ENCODE measurements at places on chromosomes 2 and 18. TPM values are rescaled to one million over a fixed set of nuclear protein-coding genes. Genes with fewer than 3 reads are reported as not detected.

GRCh38 chr18:38940863-38941531 is 1375.4 kb upstream of the CELF4 start:
- no peak for DNase-seq

- peak; percentile 17 for DNase-seq
Observed at GRCh38 chr2:26846334-26847306, 1.3 kb upstream of the DPYSL5 start.

The ZFP36L2 gene
- total RNA-seq, result 54.1 TPM

The CD302 gene
- 27.5 TPM for total RNA-seq

The CHRNG gene
- 1.6 TPM for total RNA-seq

DNA sequence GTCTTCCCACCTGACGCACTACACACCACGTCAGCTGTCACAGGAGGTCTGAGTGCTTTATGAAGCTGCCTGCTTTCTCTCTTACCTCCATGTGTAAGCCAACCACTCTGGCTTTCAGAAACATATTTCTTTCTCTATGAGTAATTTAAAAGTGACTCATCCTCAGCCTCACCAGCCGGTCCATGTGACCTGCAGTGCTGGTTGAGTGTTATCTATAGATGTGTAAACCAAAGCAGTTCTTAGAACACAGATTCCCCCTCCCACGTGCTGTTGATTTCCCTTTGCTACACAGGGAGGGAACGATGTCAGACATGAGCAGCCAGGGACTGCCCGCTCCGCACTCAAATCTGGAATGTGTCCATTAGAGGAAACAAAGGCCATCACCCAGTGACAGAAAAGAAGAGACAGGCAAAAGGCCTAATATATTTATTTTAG is 157.8 kb downstream of the BCL2 start:
- no peak for DNase-seq

The TPO gene
- 0.49 TPM for total RNA-seq

The RAB6D gene
- not detected for total RNA-seq

DNA sequence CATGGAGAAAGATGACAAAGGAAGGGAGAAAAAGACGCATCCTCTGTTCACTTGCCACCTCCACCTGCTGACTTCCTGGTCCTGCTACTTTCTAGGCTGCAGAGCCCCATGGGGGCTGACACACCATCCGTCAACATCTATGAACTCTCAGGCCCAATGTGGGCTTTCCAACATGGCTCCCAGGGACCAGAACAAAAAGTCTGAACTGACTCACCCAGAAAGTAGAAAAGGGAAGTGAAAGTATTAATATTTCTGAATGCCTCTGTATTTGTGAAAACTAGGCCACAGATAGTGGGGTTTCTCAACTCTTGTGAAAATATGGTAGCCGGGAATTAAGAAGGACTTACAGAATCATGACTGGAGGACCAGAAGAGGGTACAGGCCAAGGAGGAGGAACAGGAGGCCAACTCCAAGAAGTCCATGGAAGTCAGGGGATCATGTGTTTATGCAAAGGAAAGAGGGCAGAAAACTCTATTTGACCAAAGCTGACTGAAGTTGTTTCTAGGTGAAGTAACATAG is 123.1 kb upstream of the CAB39 start:
- DNase-seq, result no peak

GRCh38 chr2:234673961-234674759 is 177.3 kb upstream of the ARL4C start:
- DNase-seq, result no peak

The HOXD1 gene
- 0.30 TPM for total RNA-seq

The CYRIA gene
- 9.3 TPM for total RNA-seq

The SNTG2 gene
- 5.2 TPM for total RNA-seq
